Stimulated activated CD8-positive, alpha-beta memory T cell treated with anti-CD3 and anti-CD28 coated beads, Interleukin-4, amount 100 ng/mL, for 1 hour (primary cell): ENCODE measurements at places on chromosomes 2 and 18.
A peak's percentile ranks its signal among the peaks of the same experiment; 100 is the strongest.

DNA sequence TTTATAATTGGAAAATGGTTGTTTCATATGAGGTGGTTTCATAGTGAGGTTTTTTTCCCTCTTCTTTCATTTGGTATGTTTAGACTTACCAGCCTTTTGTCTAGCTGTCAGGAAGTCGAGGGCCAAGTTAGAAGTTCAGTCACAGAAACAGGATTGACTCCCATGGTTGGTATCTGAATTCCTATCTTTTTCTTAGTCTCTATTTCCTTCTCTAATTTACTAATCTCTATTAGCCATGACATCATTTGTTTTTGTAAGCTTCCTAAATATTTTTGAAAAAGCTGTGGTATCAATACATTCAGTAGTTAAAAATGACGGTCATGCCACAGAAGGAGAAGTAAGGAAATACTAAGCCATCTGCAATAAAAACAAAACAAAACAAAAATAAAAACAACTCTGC is 206.9 kb downstream of the CCDC85A start:
- DNase-seq, result no peak

GRCh38 chr2:31729442-31730092 is 148.8 kb upstream of the SRD5A2 start:
- DNase-seq, result no peak

DNA sequence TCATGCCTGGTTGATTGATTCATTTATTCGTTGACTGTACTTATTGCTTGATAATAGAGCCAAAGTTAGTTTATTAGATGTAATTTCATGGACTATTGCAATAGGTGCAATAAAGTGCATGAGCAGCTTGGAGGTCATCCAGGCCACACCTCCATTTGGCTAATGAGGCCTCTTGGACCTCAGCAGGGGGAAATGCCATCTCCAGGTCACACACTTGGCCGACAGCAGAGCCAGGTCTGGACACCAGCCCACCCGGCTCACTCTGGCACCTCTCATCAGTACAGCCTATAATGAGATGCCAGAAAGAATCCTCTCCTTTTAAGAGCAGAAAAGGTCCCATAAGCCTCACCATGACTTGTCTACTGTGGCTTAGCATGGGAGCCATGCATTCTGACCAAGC is 71.2 kb upstream of the AFF3 start:
- no peak for DNase-seq

DNA sequence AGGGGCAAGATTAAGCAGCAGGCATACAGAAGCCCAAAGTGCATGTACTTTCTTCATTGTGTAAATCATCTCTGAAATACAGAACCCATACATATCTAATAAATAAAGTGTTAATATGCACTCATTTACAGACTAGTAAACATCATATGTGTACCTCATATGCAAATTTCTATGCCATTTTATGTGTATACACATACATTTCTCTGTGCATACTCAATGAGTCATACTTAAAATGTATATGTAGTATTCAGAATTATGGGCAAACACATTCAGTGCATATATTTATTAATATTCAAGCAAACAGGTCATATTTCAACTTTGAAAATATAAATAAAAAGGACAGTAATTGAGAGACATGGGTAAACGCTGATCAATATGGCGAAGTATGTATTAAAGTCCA is 50.5 kb downstream of the TFPI start:
- DNase-seq, result no peak

DNA sequence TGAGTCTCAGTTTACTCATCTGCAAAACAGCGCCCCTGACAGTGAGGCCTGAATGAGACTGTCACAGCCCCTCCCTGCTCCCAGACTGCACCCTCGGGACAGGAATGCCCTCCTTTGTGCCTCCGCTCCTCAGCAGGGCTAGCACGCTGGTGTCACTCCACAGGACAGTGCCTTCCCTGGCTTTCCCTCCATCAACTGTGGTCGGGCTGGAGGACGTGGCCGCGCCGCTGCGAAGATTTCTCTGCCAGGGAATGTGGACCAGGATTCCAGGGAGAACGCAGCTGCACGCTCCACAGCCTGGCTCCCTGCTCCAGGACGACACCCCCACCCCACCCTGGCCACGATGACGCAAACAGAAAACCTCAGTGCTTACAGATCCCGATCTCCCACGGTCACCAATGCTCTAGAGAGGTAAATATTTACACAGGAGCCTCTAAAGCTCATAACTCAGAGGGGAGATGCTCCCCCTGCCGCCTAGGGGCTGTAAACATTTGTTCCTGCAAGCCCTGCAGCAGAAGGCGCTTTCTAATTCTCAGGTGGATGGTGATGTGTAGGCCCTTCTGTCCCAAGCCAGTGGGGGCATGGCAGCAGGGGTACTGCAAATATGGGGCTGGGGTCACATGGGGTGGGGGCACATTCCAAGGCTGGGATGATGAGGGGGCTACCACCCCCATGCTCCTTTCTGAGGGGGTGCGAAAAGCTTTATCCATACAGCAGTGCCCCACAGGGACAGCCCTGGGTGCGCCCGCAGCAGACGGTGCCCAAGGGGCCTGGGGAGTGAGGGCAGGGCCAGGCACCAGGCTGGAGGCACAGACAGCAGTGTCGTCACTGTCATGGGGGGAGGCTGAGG is 12.4 kb downstream of the HS6ST1 start:
- DNase-seq, result no peak

DNA sequence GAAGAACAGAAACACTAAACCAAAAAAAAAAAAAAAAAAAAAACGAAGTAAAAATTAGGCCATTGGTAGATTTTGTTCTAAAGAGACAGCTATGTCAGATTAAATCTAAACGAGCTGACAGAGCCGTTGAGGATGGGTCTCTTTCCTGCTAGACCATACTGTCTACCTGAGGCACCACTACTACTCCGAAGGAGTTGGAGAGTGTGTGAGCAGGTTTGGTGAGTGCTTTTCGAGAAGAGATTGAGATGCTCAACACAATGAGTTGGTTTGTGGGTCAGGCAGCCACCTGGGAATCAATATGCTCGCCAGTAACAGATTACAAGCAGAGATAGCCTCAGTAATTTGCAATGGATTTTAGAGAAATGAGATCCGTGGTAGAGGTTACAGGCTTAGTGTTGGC is 281.5 kb upstream of the EPAS1 start:
- DNase-seq, result no peak

DNA sequence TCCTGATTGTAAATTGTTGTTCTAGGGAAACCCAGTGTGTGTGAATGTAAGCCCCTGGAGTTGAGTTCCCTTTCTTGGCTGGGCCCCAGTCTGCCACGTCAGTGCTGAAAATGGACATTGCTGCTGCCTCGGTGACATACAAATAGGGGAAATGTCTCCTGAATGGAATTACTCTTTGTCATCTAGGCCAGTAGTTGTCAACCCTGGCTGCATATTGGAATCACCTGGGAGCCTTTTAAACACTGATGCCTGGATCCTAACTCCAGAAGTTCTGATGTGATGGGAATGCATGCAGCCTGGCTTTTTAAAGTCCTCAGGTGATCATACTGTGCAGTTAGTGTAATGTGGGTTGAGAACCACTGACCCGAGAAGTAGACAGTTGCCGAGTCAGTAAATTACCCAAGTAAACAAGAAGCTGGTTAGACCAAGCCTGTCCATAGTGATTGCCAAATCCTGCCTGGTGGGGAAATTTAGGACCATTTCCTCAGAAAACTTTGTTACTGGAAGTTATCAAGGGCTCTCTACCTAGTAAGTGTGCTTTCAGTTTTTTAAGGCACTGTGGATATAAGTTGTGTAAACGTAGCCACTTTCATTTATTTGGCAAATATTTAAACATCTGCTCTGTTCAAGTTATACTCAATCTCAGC is 27.6 kb upstream of the IL1R1 start:
- no peak for DNase-seq

GRCh38 chr2:106336737-106337136 is 131.5 kb downstream of the RGPD3 start:
- no peak for DNase-seq

GRCh38 chr18:65073060-65073550 is 677.7 kb upstream of the CDH7 start:
- DNase-seq, result no peak

GRCh38 chr2:138565230-138565598 is 63.6 kb downstream of the SPOPL start:
- no peak for DNase-seq

- no peak for DNase-seq
Measured at GRCh38 chr2:186827411-186827810, 21.6 kb downstream of the ZSWIM2 start.

GRCh38 chr2:11583840-11584524 is 50.1 kb downstream of the GREB1 start:
- DNase-seq, result peak; percentile 29

GRCh38 chr18:35042389-35043071 is 1.3 kb downstream of the MAPRE2 start:
- no peak for DNase-seq

DNA sequence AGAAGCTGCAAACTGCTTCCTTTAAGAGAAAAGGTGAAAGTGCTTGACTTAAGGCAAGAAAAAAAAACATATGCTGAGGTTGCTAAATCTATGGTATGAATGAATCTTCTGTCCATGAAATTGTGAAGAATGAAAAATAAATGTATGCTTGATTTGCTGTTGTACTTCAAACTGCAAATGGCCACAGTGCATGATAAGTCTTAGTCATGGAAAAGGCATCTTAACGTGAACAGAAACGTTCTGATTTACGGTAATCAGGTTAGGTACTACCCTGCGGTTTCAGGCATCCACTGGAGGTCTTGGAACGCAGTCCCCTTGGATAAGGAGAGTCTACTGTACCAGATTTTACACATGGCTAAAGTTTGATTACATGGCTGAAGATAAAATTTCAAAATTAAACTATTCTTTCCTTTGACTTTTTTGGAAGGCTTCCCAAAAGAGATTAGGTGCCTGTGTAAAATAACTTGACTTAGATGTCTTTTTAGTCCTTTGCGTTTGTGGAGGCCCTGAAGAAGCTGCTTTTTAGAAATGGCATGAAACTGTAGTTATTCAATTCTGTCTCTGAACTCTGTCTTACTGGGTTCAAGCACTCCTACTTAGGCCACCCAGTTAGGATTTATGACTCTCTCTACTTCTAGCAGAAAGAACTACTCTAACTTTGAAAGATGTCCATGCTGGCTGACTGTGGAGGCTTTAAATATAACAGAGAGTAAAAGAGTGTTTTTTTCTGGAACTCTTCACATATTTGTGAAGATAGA is 35.9 kb upstream of the SCN9A start:
- no peak for DNase-seq

- DNase-seq, result no peak
Measured at GRCh38 chr2:56206250-56206649, 22.5 kb downstream of the CCDC85A start.

DNA sequence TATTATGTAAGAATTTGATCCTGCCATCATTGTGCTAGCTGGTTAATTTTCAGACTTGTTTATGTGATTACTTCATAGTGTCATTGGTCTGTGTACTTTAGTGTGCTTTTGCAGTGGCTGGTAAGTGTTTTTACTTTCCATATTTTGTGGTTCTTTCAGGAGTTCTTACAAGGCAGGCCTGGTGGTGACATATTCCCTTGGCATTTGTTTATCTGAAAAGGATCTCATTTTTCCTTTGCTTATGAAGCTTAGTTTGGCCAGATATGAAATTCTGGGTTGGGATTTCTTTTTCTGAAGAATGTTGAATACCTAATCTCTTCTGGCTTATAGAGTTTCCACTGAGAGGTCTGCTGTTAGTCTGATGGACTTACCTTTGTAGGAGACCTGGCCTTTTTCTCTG is 72.8 kb upstream of the MC4R start:
- no peak for DNase-seq

- DNase-seq, result no peak
Measured at GRCh38 chr2:205717175-205717846, 35.0 kb downstream of the NRP2 start.

DNA sequence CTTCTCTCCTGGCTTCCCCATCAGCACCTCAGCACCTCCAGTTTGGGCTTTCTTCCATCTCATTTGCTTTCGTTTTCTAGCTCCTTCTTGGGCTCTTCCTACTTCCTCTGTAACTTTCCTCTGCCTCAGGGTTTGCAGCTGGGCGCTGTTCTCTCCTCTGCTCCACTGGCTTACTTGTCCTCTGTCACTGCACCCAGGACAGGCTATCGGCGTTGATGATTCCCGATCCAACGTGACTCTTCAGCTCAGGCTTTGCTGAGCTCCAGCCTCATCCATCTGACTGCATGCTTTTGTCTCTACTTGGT is 362.4 kb downstream of the CYRIA start:
- no peak for DNase-seq

GRCh38 chr2:30584116-30584515 is 137.1 kb downstream of the LCLAT1 start:
- DNase-seq, result no peak

DNA sequence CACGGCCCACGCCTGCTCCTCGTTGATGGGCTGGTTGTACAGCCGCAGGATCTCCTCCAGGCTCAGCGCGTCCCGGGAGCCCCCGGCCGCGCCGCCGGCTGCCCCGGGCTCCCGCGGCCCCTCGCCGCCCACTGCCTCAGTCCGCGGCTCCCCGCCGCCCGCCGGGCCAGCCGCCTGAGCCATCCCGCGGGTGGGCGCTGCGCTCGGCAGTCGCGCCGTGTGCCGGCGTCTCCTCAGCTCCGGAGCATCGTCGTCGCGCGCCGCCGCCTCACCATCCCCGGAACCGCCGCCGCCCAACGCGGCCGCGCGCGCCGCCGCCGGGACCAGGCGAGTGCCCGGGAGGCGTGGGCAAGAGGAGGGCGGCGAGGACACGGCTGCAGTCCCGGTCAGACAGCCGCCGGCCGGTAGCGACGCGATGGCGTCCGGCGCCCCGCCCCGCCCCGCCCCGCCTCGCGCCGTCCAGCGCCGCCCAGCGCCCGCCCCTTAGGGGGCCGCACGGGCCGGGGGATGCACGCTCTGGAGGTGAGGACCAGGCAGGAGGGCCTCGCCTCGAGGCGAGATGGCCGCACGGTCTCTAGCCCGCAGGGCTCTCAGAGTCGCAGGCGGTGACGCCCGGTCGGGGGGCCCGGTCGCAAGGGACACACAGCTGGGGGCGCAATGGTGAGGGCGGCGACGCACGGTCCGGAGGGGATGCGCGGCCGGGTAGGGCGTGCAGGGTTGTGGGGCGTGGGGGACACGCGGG is at the start of gene SPIRE1:
Gene SPIRE1, minus strand, starts transcription at position 424 of the 742 bp plus-strand sequence. Its CDS starts 241 bp downstream, at position 183.
- no peak for DNase-seq

- no peak for DNase-seq
Measured at GRCh38 chr2:109124982-109125592, 3.9 kb upstream of the SH3RF3 start.

GRCh38 chr2:188512456-188512855 is 220.8 kb downstream of the GULP1 start:
- no peak for DNase-seq

GRCh38 chr2:230955163-230955737 is 30.2 kb upstream of the GPR55 start:
- no peak for DNase-seq

- no peak for DNase-seq
Measured at GRCh38 chr18:52278191-52278590, 61.8 kb upstream of the DCC start.

- peak; percentile 5 for DNase-seq
Measured at GRCh38 chr2:55168221-55169154, 63.6 kb downstream of the CLHC1 start.

DNA sequence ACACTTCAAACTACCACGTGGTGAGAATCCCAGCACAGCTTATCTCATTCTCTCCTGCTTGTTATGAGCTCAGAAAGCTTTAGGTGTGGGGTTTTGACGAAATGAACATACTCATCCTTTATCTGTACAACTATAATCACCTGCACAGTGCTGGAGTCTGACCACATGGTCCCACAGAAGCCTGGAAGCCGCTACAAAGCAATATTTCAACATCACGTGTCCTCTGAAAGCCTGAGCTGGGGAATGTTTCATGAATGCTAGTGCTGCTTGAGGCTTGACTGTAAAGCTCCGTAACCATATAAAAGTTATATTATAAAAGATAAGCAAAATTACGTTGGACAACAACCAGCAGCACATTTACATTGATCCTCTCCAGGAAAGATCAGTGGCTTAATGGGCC is 43.9 kb downstream of the PIEZO2 start:
- no peak for DNase-seq
